ENCODE measurements at places on chromosomes 13 and 19. TPM values are rescaled to one million over a fixed set of nuclear protein-coding genes. Genes with fewer than 3 reads are reported as not detected.

- DNase-seq: no peak
Measured at GRCh38 chr19:21593008-21593481, 87.6 kb downstream of the ZNF429 start.

The ZNF431 gene
- 12.2 TPM for total RNA-seq

- no peak for DNase-seq
Measured at GRCh38 chr19:764301-764700, 13.4 kb downstream of the MISP start.

- no peak for DNase-seq
Measured at GRCh38 chr19:18869781-18870530, 26.0 kb downstream of the CERS1 start.

The NLRP7 gene
- not detected for total RNA-seq

The ERICH4 gene
- not detected for total RNA-seq
